ENCODE measurements at places on chromosomes 12 and 14.
A peak's percentile ranks its signal among the peaks of the same experiment; 100 is the strongest.

GRCh38 chr14:40417777-40418401 lies 985.7 kb upstream of the FBXO33 start:
- DNase-seq = peak; percentile 21

GRCh38 chr12:3362737-3363136 lies 128.3 kb upstream of the PRMT8 start:
- no peak for DNase-seq

DNA sequence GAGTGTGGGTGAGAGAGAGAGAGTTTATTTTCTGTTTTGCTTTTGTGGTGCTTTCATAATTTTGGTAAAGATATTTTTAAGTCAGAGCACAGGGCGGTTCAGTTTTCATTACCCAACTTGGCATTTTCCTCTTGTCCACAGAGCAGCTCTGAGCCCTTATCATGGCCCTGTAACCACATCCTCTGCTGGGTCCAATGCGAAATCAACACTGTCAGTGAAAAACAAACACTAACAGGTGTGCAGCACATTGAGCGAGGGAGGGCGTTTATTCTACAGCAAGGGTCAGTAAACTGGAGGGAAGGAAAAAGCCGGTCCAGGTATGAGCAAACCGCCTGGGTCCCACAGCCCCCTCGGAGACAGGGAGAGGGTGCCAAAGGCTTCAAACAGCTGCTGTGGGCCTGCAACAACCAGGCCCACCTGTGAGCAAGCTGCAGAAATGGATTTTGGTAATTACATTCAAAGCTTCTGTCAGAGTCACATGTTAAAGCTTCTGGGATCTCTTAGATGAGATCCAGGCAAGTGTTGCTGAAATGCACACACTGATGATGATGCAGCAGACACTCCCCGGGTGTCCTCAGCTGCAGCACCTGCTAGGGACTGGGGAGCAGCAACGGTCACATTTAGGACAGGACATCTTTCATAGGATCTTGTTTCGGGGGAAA lies 132.7 kb upstream of the DYRK2 start:
- peak; percentile 21 for DNase-seq

- DNase-seq = peak; percentile 24
Measured at GRCh38 chr14:63383776-63384367, 65.1 kb upstream of the GPHB5 start.

GRCh38 chr12:49662998-49663843 lies 39.9 kb downstream of the PRPF40B start:
- DNase-seq = peak; percentile 75

- DNase-seq = no peak
Measured at GRCh38 chr14:30995689-30996088, 29.8 kb upstream of the AP4S1 start.

- DNase-seq = peak; percentile 52
Measured at GRCh38 chr12:48980953-48981756, 3.0 kb downstream of the WNT1 start.

DNA sequence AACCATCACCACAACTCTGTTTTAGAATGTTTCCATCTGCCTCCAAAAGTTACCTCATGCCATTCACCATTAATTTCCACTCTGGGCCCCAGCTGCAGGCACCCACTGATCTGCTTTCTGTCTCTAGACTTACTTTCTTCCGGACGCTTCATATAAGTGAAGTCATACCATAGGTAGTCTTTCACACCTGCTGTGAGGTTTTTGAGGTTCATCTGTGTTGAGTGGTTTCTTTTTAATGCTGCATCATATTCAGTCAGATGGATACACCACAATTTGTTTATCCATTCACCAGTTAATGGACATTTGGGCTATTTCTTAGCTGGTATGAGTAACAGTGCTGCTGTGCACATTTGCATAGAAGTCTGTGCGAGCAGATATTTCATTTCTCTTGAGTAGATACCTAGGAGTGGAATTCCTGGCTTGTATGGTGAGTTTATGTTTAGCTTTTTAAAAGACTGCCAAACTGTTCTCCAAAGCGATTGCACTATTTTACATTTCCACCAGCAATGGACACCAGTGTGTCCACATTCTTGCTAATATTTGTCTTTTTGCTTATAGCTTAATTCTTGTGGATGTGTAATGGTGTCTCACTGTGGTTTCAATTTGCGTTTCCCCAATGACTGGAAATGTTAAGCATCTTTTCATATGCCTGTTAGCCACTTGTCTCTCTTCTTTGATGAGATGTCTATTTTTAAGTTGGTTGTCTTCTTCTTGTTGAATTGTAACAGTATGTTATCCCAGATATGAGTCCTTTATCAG lies 48.3 kb downstream of the ZFYVE21 start:
- no peak for DNase-seq

DNA sequence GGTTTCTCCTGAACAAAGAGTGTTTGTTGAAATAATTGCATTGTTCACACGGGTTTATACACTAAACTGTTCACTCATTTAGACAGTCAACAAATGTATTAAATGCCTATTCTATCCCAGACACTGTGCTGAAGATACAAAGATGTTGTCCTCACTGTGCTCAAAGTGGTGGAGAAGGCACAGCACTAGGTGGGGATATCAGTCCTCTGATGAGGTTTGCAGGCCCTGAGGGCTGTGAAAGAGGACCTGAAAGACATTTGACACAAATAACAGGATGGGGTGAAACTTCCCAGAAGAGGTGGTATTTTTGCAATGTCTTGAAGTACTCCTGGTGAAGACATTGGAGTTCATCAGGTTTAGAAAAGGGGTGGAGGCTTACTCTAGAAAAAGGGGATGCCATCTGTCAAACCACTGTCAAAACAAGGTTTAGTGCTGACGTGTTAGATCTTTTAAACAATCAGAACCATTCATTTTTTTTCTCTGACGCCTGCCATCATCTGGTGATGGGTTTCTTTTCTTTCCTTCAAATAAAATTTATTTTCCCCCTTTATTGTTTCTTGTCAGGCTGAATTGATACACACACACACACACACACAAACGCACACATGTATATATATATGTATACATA lies 69.5 kb downstream of the ACSS3 start:
- DNase-seq = no peak

DNA sequence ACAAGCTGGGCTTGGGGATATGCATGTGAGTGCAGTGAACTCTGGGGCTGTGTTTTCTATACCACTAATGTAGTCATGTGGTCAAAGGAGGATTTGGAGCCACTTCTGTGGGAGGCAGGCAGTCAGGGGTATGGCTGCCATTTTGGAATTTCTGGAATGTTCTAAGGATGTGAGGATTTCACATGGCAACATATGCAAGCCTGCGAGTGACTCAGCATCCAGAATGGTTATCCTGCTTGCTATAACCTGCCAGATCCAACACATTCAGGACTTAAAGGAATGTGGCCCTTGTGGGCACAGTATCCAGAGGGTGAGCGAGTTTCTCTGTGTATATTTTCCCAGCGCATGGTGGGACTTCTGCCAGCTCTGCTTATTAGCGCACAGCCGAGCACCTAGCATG lies 249.2 kb upstream of the PWP1 start:
- DNase-seq = no peak

GRCh38 chr12:98221243-98221808 lies 294.1 kb upstream of the TMPO start:
- DNase-seq = no peak

- DNase-seq = no peak
Measured at GRCh38 chr12:64992116-64992515, 129.0 kb downstream of the WIF1 start.

DNA sequence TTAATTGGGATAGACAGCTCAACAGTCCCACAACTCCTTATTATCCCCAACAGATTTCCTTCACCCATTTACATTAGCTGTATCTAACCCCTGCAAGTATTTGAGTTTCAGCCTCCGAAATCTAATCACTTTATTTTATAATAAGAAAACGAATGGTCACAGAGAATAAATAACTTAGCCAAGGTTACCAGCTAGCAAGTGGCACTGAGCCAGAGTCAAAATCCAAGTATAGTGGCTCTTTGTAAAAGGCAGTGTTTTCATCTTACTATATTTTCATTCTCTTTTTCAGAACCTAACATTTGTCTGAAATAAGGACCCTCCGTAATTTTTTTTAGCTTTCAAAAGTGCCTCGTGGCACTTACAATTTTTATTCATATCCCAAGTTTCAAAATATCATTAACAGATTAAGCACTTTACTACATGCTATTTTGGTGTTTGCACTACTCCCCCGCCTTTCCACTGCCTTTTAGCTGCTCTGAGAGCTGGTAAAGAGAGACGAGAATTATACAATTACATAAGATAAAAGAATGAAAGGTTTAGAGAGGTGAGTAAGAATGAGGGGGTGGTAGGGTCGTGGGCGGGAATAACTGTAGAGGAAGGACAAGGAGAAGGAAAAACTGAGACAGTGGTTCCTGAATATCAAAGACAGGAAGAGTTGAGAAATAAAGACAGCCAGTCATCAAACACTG lies 3.7 kb upstream of the USP15 start:
- peak; percentile 59 for DNase-seq

GRCh38 chr14:53060046-53060445 lies 93.1 kb downstream of the DDHD1 start:
- DNase-seq = no peak

DNA sequence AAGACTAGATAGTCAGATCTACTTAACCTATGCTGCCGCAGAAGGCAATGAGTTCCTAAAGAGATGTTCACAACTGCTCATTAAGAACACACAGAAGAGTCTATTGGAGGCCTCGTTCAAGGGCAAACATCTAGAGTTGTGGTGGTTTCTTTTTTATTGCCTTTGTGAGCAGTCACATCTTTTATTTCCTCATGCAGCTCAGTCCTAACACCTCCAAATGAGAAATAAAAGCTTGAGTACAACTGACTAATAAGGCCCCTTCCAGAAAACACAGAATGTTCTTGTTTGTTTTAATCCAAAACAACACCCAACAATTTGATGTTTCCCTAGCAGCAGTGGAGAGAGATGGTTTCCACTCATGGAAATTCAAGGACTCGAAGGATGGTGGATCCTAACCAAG lies 123.5 kb upstream of the NOS1 start:
- DNase-seq = no peak

DNA sequence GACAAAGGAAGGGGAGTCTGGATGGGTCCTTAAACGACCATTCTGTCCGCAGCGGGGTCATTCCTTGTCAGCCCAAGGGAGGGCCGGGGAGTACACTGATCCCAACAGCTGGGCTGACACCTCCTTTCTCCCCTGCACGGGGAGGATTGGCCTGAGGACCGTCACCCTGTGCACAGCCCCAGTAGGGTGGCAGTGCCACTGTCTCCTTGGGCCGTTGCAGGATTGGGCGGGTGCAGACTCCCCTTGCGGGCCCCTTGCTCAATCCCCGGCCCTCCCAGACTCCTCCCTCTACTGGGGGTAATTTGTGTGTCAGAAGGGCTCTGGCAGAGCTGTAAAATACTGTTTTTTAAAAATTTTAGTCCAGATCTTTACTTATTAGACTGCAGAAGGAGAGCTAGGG lies 12.6 kb upstream of the AMN start:
- DNase-seq = no peak

DNA sequence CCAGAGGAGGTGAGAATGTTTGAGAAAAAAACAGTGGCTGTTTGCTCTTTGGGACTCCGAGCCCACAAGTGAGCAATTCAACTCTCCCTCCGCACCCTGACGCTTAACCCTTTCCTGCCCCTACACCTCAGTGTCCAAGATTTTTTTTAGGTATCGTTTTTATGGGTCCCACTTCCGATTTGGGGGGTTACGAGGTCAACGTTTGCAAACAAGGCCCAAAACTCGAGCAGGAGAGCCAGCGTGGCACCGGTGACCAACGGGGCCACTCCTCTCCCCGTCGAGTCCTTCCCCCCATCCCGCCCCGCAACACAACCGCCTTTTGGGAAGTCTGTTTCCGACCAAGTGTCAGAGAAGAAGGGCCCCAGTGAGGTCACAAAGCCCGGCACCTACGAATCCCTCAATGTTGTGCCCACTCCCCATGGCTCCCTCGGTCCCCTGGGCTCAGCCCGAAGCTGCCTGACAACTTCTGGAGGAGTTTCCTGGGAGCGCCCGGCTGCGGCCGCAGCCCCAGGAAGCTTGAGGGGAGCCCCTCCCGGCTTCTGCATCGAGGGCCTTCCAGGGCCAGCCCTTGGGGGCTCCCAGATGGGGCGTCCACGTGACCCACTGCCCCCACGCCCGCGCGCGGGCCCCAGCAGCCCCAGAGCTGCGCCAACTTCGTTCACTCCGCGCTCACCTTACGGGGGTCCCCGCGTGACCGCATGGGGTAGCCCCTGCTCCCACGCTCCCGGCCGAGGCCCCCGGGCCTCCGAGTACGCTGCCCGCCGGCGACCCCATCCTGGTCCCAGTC lies 1.2 kb downstream of the CDK2AP1 start:
- peak; percentile 61 for DNase-seq

Data from activated T-cell treated with anti-CD3 and anti-CD28 coated beads, Interleukin-2, amount 50 U/mL, for 48 hours (primary cell).